ENCODE measurements at places on chromosomes 3 and 15.
A peak's percentile ranks its signal among the peaks of the same experiment; 100 is the strongest.

- no peak for DNase-seq
These were observed 17.7 kb downstream of the FEM1B start for GRCh38 chr15:68295014-68295805.

DNA sequence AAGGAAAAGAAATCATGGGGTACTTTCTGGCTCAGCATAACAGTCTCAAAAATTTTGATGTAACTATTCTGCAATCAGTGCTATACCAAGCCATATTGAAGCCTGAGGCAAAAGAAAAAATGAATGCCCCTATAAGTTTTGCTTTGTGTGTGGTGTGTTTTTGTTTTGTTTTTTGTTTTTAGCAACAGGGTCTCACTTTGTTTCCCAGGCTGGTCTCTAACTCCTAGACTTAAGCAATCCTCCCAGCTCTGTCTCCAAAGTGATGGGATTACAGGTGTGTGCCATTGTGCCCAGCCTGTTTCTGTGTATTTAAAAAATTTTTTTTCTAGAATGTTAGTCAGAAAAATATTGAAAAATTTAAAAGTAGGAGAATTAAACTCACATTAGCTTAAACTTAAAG is 93.2 kb downstream of the ZNF280D start:
- no peak for DNase-seq

- no peak for DNase-seq
These were observed 244.7 kb downstream of the VPS13C start for GRCh38 chr15:61815356-61816083.

DNA sequence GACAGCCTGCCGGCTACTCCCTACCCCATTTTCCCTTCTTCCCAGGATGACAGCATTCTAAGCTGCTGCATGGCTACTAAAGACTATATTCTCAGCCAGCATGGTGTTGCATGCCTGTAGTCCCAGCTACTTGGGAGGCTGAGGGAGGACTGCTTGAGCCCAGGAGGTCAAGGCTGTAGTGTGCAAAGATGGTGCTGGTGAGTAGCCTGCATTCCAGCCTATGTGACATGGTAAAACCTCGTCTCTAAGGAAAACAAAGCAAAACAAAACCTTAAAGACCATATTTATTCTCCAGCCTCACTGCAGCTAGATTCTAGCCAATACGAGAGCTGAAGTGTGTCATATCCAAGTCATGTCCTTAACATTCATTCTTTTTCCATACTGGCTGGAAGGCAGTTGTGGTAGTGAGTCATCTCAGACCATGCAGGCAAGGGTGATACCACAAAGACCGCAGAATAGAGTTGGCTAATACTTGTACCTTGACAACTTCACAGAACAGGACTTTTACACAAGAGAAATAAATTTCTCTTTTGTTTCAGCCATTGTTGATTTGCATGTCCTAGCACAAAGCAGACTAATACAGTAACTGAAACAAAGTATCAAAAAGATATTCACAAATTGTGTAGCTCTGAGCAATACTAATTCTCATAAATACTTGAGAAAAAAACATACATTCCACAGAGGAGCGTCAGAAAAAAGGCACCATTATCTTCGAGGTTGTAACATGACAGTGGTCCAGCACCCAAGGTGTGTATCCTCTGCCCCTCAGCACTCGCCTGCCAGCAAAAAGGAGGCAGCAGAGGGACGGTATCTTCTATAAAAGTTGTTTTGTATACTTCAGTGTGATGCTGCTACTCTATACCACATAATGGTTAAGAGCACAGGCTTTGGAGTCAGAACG is 14.8 kb downstream of the PBRM1 start:
- DNase-seq: no peak

DNA sequence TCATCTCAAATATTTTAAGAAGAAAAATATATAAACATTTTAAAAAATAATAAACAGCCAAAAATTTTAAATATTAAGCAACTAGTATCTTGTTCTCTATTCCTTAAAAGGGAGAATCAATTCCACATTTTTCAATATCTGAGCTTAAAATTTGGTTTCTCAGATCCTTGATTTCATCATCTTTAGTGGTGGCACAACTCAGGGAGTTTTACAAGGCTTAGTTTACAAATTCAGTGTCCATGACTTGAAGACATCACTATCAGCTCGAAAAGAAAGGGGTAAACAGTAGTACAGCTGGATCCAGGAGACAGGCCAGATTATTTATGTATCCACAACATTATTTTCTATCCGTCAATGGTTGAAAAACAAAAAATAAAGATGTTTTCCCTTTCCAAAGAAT is 11.6 kb downstream of the IGF2BP2 start:
- no peak for DNase-seq

DNA sequence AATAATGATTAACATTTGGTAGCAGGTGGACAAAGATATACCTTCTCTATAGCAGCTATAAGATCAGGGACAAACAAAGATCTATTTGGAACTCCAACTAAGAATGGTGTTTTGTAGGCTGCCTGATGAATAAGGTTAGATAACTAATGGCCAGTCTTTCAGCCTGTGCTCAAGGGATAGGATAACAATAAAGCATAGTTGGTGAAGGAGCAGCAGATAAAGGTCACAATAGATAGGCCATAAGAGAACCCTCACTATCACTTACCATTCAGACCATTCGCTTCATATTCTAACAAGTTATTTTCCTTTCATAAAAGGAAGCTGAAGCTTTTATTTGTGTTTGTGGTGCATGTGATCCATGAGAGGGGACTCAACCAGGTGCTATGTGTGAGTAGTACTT is 19.8 kb downstream of the EPM2AIP1 start:
- peak; percentile 48 for DNase-seq

- no peak for DNase-seq
These were observed 60.4 kb downstream of the HMG20A start for GRCh38 chr15:77480859-77481633.

GRCh38 chr3:38029400-38030125 is at the start of gene PLCD1:
TSS of gene PLCD1 (minus strand) at chr3:38029642. CDS start at chr3:38029539, 103 bp downstream.
- DNase-seq: peak; percentile 88

GRCh38 chr15:48059791-48060190 is 61.0 kb upstream of the SLC24A5 start:
- no peak for DNase-seq

- DNase-seq: no peak
These were observed 490 bp upstream of the ALAS1 start for GRCh38 chr3:52197499-52197841.

GRCh38 chr3:20769430-20769829 is 583.4 kb upstream of the SGO1 start:
- no peak for DNase-seq

DNA sequence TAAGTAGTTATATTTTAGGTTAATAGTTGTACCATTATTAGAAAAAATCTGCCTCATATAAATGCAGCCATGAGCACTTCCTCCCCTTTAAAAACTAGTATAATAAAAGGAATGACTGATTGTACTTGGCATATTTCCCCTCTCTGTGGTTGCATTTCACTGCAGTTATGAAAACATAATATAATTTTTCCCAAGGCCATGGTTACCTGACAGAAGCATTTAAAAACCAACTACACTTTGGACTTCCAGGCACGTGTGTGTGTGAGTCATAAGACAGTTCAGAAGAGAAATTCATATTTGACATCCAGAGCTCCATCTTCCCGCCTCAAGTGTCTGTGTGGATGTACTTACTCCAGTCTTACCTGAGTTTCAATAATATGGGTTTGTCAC is 828.2 kb upstream of the CFAP20DC start:
- no peak for DNase-seq

- no peak for DNase-seq
These were observed 92.6 kb upstream of the SNTN start for GRCh38 chr3:63559884-63560283.

GRCh38 chr3:96483781-96484180 is 330.6 kb upstream of the EPHA6 start:
- no peak for DNase-seq

GRCh38 chr3:50442945-50443579 is 60.4 kb downstream of the CACNA2D2 start:
- DNase-seq: no peak

DNA sequence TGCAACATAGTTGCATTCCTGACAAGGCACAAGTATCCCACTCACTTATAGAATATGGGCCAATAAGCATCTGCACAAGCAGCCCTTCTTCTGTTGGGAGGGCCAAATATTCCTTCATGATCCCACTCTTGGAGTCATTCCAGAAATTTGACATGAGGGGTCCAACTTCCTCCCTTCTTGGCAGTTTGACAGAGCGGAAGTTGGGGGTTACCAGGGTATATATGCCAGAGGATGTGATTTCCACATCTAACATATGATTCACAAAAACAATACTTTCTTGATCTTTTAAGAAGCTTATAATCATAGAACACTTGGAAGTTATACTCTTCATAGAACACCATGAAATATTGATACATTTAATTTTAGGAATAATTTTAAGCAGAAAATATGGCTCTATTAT is 100.9 kb upstream of the CRBN start:
- no peak for DNase-seq

DNA sequence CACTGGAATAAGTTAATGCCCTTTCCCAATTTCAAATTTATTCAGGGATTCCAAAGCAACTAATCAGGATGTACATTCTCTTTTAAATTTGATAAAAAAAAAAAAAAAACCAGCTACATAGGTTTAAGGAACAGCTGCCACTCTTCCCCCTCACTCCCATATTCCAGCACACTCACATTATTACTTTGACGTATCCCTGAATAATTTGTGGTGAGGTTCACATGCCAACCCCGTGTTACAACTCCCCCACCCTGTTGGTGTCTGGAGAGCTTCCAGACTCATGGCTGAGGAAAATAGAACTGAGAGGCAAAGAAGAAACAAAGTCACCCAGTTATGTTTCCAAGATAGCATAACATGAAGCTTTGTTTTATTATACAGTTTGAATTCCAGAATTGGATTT is 300.5 kb upstream of the MME start:
- DNase-seq: no peak

- no peak for DNase-seq
These were observed 16.7 kb downstream of the HCN4 start for GRCh38 chr15:73352082-73352481.

DNA sequence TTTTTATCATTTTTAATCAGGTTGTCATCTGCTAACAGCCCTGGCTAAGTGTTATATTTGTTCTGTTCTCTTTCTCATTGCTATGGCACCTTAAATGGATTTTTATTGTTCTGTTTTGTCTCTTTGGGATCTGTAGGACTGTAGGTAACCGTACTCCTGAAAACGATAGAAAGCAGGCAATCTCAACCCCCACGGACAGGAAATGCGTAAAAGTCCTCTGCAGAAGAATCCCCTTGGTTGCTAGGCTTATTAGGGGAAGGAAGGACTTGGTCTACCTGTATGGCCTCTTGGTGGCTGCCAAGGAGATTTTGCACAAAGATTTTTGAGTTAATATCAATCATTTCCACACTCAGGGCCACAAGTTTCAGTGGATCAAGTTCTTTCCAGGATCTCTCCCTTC is 571.9 kb upstream of the ZNF385D start:
- no peak for DNase-seq

DNA sequence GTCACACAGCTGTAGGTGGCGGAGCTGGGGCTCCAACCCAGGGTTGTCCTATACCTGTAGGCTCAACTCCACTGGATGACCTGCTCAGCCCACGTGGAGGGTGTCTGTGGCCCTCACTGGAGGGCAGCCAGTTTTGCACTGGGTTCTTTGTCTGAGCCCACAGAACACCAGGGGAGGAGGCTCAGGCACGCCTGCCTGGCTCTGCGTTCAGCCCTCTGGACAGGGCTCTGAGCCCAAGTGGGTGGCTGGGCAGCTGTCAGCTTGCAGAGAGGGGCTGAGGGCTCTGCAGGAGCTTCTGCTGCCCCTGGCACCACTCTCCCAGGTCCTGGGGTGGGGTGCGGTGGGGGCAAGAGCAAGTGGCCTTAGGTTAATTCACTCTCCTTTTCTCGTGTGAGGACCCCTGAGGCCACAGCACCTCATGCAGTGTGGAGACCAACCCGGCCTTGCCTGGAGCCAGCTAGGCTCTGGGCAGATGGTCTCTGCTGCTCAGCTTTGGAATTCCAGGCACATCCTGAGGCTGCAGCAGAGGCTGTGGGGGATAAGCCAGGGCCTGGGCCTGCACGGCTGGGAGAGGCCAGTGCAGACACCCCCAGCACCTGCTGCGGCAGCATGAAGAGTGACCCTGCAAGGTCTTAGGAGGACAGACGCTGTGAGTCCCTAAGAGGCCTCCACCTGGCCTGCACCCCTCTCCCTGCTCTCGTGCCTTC is 23.5 kb downstream of the DUSP7 start:
- DNase-seq: no peak

- DNase-seq: no peak
These were observed 56.5 kb downstream of the ST6GAL1 start for GRCh38 chr3:186986816-186987215.

DNA sequence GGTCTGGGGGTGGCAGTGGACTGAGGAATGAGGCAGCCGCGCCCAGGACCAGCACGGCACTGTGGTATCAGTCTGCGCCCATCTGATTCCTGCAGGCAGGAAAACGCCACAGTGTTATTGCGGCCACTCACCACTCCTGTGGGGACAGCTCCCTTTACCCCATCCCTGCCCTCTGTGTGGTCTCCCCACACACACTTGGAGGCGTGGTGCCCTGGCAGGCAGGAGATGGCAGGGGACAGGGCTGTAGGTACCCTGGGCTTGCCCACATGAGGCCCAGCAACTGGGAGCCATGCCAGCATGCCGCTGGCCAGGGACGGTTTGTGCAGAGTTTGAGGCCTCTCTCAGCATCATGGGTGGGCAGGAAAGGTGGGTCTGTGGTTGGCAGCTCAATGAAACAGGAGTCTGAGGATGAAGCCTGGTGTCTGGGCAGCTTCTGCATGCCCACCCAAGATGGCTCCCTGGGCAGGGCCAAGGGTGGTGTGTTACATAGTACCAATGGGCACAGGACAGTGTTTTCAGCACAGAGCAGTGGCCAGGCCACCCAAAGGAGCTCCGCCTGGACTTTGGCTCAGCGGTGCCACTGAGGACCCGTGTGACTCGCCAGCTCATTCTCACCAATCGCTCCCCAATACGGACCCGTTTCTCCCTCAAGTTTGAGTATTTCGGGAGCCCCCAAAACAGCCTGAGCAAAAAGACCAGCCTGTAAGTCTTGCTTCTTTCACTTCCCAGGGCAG is 27.2 kb downstream of the ACAA1 start:
- no peak for DNase-seq

DNA sequence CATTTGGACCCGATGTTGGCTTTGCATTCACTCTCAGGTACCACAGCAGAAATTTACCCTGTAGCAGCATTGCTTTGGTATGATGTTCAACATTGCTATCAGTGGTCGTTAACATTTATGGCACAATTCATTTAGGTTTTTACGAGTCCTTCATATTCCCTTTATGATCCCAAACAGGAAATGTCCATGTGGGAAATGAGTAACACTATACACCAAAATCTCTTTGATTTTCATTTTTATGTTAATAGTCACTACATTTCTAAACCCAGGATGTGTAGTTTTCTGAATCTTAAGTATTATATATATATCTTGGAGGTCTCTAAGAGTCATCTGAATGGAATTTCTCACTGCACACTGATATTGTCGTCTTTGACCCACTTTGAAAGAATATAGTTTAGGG is 78.5 kb upstream of the RBMS3 start:
- DNase-seq: no peak

- no peak for DNase-seq
These were observed 20.9 kb upstream of the IL1RAP start for GRCh38 chr3:190492966-190493365.

GRCh38 chr3:66082679-66083078 is 44.0 kb upstream of the MAGI1 start:
- no peak for DNase-seq

- no peak for DNase-seq
These were observed 464.1 kb upstream of the RARB start for GRCh38 chr3:24963762-24964625.

Data from K562 (cell line).